RCC 7860 (cell line): ENCODE measurements at places on chromosomes 5 and 9.

GRCh38 chr9:106745457-106745856 is 117.5 kb upstream of the ZNF462 start:
- DNase-seq, result no peak

DNA sequence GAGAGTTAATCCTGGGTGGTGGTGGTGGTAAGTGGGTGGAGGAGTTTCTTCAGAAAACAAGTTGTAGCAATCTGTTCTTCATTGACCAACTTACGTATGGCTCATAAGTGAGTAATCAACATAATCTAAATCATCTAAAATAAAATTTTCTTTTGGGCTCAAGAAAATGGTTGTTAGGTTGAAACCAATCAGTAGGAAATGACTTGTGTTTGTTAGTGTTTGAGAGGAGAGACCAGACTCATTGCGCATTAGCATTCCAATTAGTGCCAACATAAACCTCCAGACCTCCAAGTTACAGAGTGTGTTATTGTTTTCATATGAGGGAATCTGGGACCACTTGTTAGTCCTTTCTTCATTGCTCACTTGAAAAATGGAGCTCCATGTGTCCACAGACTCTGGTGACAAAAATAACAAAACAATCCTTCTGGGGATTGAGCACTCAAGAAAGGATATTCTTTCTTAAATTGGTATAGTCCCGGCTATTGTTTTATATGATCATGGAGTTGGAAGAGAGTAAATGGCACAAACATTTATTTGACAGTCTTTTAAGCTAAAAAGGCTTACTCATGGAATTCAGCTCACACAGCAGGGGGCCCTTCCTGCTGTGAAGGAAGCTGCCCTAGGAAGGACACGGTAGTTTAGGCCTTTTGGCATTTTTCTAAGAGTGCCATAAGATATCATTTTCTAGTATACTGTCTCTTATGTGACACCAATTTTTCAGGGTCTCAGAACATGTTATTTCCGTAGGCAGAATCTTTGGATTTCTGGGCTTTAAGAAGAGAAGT is 441.1 kb downstream of the EBF1 start:
- no peak for DNase-seq

DNA sequence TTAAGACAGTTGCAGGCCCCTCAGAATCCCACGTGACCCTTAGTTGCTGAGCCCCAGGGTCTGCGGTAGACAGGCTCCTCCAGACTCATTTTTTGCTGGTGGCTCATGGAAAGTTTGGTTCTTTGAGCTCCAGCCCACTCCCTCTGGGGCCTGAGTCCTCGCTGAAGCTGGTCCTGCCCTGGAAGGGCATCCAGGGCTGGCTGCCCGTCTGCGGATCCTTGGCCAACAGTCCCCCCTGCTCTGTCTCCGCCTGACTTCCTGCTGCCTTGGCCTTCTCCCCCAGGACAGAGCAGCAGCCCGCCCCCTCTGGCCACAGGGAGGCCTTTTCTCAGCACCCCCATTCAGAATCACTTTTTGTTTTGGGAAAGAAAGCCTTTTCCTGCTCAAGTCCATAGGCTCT is 24.4 kb downstream of the SLC6A7 start:
- no peak for DNase-seq

DNA sequence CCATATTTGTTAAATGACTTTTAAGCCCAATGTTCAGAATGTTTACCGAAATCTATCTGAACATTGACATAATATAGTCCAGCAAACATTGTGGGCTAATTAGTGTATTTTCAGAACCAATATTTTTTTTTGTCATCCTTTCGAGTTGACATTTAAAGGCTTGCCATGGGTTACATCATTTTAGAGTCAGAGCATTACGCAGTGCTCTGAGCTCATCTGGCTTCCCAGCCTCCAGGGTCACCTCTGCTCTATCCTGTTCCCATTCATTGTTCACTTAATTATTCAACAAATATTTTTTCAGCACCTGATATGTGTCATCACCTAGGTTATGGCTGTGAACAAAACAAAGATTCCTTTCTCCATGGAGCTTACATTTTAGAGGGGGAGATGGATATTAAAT is 80.2 kb downstream of the SREK1 start:
- no peak for DNase-seq

- no peak for DNase-seq
These were observed 57.4 kb downstream of the GOLPH3 start for GRCh38 chr5:32116574-32117313.

GRCh38 chr5:54860321-54860720 is 125.1 kb downstream of the ESM1 start:
- no peak for DNase-seq

DNA sequence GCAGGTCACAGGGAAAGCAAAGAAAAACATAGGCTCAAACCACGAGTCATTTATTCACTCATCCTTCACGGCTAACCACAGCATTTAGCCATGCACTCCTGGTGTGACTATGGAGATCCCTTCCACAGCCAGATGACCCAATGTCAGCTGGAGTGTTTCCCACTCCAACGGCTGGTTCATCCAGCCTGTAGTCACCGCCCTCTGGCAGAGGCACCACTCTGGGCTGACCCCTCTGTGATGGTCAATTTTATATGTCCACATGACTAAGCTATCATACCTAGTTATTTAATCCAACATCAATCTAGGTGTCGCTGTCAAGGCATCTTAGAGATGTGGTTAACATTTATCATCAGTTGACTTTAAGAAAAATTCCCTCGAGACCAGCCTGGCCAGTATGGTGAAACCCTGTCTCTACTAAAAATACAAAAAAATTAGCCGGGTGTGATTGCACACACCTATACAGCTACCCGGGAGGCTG is 9.5 kb upstream of the PHF19 start:
- DNase-seq, result peak; percentile 97

DNA sequence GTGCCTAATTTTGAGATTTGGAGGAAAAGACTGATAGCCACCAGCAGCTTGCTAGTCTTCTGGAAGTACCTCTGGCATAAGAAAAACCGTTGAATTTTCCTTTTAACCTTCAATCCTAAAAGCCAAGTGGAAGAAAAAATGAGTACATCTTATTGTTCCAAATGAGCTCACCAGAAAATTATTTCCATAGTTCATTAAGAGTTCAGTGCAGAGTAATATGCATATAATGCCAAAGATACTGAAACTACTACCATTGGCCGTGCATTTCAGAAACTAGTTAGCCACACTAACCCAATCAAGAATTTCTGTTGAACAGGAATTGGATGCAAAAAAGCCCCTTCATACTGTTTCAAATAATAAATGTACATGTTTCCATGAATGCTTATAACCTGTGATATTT is 607.9 kb downstream of the KCTD16 start:
- DNase-seq, result no peak

GRCh38 chr5:30239331-30240022 is 954.0 kb upstream of the CDH6 start:
- DNase-seq, result no peak

- no peak for DNase-seq
These were observed 185.8 kb downstream of the CETN3 start for GRCh38 chr5:90223756-90224155.

DNA sequence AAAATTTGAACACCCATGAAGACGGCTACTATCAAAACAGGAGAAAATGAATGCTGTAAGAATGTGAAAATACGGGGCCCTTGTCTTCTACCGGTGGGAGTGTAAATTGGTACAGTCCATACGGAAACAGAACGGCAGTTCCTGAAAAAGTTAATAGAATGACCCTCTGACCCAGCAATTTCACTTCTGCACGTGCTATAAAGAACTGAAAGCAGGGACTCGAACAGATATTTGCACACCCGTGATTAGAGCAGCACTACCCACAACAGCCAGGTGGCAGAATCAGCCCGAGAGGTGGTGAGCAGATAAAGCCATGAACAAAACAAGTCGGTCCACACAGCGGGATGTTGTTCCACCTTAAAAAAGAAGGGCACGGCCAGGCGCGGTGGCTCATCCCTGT is 22.6 kb upstream of the SLC12A7 start:
- no peak for DNase-seq

- no peak for DNase-seq
These were observed 479.4 kb downstream of the CDK5RAP2 start for GRCh38 chr9:120100595-120100994.

GRCh38 chr9:137813651-137814415 is 63.7 kb upstream of the CACNA1B start:
- no peak for DNase-seq

GRCh38 chr5:119275601-119276173 is 80.1 kb upstream of the TNFAIP8 start:
- no peak for DNase-seq

DNA sequence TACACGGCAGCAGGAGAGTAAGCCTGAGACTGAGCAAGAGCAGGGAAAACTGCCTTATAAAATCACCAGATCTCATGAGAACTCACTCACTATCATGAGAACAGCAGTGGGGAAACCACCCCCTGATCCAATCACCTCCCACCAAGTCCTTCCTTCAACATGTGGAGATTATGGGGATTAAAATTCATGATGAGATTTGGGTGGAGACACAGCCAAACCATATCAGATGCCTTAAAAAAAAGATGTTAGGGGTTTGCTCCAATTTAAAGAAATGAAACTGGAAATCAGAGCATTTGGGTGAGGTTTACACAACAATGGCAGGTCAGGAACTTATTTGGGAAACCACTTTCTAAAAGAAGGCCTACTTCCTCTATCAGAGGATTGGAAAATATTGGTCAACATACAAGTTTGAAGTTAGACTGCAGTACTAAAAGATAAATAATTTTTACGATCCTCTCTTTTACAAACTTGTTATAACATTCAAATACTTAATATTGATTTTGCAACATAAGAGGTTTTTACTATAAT is 105.1 kb downstream of the FBN2 start:
- no peak for DNase-seq

GRCh38 chr5:154829589-154830218 is 20.7 kb downstream of the FAXDC2 start:
- DNase-seq, result peak; percentile 26

- no peak for DNase-seq
These were observed 93.3 kb downstream of the RAPGEF6 start for GRCh38 chr5:131541762-131542161.

DNA sequence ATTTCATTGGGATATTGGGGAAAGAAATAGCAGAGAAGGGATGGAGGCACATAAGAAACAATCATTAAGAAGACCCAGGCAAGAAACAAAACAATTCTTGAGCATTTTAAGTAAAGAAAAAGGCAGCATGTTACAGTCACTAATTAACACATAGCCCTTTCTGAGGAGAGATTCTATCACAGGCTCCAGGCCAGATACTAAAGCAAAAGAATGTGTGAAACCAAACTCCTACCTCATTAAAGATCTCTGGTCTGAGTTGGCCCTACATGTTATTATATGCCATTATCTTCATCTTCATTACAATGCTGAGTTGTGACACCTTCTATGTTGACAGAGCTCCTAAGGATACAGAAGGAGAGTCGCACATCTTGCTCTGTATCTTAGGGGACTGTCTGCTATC is 37.5 kb downstream of the DAP start:
- DNase-seq, result no peak

GRCh38 chr5:179914032-179914755 is 6.5 kb upstream of the TBC1D9B start:
- peak; percentile 39 for DNase-seq

DNA sequence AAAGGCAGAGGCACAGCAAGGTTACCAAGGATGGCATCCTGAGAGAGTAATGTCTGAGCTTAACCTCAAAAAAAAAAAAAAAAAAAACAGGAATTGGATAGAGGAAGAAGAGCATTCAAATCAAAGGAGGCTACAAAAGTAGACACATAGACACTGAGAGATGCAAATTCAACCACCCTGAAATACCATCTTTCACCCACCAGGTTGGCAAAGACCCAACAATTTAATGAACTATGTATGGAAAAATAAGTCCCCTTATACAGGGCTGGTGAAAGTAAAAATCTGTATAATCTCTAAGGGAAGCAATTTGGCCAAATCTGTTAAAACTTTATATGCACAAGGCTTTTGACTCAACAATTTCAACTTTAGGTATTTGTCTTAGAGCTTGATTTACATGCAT is 4.9 kb downstream of the NADK2 start:
- DNase-seq, result no peak

- DNase-seq, result no peak
These were observed 316.0 kb downstream of the ENC1 start for GRCh38 chr5:74324556-74324955.

GRCh38 chr9:79664375-79664831 is 92.6 kb downstream of the TLE4 start:
- no peak for DNase-seq

DNA sequence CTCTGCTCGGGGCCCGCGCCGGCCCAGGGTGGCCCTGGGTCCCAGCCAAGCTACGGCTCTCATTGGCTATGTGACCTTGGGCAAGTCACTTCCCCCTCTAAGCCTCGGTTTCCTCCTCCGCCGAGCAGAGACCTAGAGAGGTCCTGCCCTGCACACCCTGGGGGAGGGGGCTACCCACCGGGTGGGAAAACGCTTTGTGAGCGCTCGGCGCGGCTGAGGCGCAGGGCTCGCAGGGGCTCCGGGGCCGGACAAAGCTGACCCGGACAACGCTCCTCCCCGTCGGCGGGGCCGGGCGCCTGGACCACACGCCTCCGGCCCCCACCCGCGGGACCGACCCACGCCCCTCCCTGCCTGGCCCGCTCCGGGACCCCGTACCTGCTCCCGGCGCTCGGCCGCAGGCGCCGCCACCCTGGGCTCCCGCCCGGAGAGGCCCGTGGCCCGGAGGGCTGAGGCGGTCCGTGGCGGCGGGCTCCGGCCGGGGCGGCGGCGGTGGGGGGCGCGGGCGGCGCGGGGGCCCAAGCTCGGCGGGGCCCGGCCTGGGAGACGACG is 85.7 kb upstream of the MELK start:
- peak; percentile 20 for DNase-seq

DNA sequence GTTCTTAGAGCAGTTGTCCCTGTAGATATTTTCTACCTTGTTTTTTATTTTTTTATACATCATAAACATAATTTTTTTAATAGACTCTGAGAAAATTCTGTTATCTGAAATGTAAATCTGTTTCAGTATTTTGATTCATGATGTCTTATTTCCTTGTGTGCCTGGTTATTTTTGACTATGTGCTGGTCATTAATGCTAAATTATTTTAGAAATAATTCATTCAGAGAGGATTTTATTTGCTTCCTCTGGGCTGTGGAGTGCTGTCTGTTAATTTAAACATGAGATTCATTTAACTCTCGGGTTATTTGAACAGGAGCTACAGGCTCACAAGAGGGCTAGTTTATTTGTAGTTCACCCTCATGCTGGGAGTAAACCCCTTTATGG is 124.3 kb upstream of the PITX1 start:
- no peak for DNase-seq

- peak; percentile 99 for DNase-seq
These were observed 2.7 kb upstream of the SLC26A2 start for GRCh38 chr5:149957855-149958254.
